ENCODE measurements at places on chromosomes 2 and 18.
A peak's percentile ranks its signal among the peaks of the same experiment; 100 is the strongest.

DNA sequence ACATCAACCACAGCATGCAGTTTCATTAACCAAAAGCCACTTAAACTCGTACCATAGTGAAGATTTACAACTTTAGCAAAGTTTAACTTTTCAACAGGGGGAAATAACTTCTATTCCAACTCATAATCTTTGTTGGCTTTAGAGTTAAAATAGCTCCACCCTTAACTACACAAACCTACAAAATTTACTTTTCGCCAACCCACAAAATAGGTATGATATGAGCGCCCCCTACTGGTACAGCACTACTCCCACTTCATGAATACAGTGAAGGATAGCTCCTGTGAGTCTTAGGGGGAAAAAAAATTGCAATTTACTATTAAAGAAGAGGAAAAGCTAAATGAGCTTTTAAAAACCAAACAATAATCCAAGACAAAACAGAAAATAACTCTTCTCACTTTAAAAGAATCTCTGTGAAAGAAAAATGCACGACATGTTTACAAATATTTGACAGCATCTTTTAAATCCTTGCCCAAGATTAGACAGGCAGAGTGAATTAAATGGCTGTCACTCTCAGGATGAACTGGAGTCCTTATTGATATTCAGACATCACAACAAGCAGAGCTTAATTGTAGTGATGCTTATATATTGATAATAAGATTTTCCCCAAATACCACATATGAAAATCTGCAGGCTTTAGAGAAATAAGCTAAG lies 32.2 kb downstream of the TMEFF2 start:
- DNase-seq = peak; percentile 64

DNA sequence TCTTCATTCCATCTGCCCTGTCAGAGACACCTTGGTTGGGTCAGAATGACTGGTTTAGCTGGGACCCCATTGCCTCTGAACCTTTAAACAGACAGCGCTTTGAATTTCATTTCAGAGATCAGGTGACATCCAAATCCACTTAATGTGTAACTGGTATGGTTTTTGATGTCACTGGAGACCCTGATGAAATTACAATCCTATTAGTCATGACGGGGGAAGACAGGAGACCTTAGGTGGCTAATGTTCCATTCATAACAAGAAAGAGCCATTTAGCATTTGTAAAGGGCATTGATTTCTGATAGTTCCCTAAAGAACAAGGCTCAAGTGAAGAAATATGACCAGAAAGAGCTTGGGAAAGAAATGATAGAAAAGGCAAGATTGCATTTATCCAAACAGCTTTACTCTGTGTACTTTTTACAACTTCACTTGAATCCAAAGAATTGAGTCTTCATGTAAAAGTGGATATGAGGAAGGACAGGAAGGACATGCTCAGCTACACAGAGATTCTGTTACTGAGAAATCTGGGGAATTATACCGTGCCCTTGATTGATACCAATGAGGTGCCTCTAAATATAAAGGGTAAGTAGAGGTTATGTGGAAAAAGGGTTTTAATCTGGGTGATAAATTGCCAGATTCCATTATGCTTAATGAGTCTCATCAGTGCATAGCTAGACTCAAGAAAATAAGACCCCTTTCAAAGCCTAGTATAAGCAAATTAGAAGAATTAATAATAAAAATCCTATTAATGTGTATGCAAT lies 198.2 kb downstream of the NCKAP5 start:
- DNase-seq = no peak

DNA sequence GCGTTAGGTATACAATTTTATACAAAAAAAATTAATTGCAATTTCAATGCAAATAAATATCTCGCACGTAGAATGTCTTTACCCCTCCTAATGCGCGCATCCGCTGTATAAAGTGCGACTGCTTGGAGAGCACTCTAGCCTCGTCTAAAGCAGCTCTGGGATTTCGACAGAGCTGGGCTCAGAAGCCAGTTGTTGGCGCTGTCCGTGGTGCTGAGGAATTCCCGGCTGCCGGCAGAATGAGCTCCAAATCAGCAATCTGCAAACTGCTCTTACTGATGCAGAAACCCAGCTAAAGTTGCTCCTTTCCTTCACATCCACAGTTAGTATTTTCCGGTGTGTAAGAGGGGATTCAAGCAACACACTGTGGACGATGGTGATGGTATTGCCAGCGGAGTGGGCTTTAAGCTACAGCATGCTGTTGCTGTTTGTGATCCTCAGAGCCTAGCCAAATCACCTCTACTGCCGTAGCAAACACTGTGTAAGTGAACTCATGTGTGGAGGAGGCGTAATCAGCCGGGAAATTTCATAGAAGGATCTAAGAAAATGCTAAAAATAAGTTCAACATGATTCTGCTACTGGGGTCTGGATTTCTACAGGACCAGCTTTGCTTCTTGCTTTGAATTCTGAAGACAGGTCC lies at the start of gene VWC2L:
TSS of gene VWC2L (plus strand) at position 137 of the 637 bp plus-strand sequence. CDS start 3,140 bp downstream, outside the sequence.
- peak; percentile 42 for DNase-seq

DNA sequence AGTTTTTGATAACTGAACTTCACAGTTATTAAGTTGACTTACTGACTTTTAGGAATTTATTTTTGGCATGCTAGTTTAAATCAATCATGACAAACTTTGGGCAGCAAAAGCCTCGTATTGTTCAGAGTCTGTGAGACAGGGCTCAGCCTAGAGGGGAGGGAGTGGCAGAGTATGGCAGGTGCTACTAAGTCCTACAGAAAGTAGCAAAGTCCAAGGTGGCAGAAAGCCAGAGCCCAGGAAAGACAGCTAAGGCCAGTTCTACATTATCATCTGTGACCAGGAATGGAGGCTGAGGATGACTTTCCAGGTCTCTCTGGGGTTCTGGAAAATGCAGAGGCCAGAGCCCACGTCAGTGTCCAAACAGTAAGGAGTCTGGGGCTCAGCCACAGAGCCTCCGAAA lies 34.2 kb downstream of the CHST10 start:
- no peak for DNase-seq

DNA sequence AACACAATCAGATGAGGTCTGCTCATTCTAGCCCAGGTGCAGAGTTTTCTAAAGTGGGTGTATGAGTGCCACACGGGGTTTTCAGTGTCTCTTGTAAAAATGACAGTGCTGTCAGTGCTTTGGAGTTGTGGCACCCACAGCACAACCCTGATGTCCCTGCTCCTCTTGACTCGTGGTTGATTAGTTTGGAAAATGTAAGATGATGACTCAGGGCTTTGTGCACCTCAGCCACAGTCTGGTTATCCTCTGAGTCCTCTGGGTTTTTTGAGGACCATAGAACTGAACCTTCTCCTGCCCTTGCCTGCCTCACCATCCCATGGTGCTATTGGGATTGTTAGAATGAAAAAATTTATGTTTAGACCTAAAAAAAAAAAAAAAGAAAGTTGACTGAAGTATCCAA lies 105.6 kb downstream of the MYO1B start:
- no peak for DNase-seq

- no peak for DNase-seq
These were observed 11.1 kb upstream of the MSGN1 start for GRCh38 chr2:17805166-17805565.

- no peak for DNase-seq
These were observed 72.4 kb downstream of the ODC1 start for GRCh38 chr2:10375570-10376281.

DNA sequence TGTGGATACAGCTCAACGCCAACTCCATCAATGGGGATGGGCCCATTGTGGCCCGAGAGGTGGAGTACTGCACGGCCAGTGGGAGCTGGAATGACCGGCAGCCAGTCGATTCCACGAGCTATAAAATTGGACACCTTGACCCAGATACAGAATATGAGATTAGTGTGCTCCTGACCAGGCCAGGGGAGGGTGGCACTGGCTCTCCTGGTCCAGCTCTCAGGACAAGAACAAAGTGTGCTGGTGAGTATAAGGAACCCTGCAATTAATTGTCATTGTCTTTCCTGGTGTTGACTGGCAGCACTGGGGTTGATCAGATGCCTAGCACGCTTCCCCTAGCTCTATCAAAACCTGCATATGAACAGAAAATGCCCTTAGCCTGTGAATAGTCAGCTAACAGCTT lies 388.1 kb downstream of the PTPRM start:
- no peak for DNase-seq

DNA sequence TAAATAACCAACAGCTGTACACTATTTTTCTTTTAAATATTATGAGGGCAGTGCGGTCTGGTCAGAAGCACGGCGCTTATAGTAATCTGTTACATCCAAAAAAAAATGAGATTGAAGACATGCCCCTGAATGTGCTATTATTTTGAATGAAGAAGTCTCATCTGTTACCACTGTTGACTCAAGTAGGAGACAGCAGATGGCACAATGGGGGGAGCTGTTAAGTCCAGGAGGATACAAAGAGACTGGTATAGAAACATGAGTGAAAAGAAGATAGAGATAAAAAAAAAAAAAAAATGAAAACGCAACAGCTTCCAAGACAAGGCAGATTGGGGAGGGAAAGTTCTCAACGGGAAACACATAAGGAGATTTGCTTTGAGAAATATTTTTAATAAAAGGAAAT lies 425.5 kb upstream of the PKDCC start:
- DNase-seq = no peak

GRCh38 chr2:200373231-200373630 lies 66.7 kb downstream of the SPATS2L start:
- no peak for DNase-seq

GRCh38 chr2:190634381-190634780 lies 14.5 kb upstream of the NAB1 start:
- DNase-seq = no peak

DNA sequence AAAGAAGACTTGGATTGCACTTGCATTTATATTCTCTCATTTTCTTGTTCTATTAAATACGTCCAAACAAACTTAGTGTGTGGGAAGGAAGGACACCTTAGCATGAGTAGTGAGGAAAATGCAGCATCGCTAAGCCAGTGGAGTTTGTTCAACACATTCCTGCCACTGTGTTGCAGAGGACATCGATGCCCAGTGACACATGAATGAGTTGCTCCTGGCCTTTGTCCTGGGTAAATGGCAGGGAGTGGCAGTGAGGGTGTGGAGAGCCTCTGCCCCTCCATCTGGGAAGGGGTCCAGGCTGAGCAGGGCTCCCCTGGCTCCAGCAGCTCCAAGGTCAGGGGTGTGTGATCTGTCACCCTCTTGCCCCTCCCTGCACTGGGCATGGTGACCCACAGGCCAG lies 75.9 kb downstream of the CABLES1 start:
- no peak for DNase-seq

DNA sequence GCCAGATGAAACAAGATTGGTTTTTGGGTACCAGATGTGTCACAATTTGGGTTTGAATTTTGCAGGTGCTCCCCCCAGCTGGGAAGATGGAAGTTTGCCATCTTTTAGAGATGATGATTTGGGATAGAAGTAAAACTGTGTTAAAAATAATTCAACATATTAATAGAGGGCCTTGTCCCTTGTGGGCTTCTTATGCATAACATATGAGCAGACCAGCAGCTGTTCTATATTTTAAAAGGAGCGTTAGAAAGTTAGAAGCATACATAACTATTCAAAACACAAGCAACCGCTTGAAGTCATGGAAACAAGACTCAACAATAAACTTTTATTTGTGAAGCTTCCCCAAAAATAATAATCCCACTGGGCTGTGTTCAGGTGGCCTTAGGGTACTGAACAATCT lies 62.8 kb downstream of the EFEMP1 start:
- no peak for DNase-seq

DNA sequence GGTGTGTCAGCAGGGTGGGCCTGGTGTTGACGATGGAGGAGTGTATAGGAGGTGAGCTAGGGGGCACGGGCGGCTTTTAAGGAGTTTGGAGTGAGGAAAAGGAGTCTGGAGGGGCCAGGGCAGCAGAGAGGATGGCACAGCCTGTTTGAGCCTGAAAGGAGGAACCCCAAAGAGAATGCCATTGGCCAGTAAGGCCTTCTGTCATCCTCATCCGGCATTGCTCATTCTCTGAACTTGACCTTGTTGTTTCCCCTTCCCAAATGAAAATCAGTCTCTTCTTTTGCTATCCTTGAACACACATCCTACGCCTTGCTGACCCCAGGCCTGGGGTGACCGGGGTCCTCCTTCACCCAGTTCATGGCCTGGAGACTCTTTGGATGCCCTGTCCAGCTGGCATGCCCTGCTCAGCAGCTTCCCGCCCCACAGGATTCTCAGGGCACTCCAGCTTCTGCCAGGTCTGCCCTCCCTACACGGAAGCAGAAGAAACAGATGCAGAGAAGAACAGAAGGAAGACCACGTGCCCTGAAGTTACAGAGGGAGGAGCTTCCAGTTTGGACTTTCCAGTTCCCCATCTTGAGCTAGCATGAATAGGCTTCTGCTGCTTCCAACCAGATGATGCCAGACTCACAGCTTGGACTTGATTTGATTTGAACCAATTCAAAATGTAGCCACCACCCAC lies 20.5 kb upstream of the KIF3C start:
- peak; percentile 57 for DNase-seq

DNA sequence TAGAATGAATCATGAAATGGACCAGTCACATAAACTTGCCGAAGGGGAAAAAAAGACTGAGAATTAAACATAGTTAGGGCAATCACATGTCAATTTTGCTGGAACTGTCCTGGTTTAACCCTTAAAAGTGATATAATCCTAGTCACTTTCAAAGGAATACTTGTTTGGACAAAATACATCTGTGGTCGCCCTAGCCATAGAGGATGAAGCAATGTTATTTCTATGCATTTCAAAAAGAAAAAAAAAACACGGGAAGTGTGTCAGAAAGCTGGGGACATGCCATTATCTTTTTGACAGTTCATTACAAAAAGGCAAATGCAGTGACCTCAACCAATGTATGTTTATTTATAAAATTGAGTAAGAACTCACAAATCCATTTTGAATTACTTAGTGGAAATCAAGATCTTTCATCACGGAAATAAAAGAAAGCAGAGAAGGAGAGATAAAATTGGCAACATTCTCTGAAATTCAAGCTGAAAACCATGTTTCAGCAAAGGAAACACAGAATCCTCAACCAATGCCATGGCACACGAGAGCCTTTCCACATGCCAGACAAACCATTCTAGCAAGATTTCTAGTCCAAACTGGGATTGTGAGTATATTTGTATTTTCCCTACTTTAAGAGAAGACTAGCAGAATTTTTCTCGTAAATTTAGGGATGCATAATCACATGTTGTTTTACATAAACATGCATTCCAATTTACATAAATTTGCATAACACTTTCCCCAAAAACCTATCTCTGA lies 854.3 kb upstream of the ACVR2A start:
- no peak for DNase-seq

- DNase-seq = no peak
These were observed 15.1 kb upstream of the LMAN1 start for GRCh38 chr18:59374128-59374527.

- DNase-seq = no peak
These were observed 246.8 kb downstream of the CDH20 start for GRCh38 chr18:61580046-61580445.

GRCh38 chr2:100957996-100958653 lies 44.0 kb upstream of the RPL31 start:
- peak; percentile 62 for DNase-seq

- no peak for DNase-seq
These were observed 54.7 kb downstream of the UXS1 start for GRCh38 chr2:106139238-106139935.

DNA sequence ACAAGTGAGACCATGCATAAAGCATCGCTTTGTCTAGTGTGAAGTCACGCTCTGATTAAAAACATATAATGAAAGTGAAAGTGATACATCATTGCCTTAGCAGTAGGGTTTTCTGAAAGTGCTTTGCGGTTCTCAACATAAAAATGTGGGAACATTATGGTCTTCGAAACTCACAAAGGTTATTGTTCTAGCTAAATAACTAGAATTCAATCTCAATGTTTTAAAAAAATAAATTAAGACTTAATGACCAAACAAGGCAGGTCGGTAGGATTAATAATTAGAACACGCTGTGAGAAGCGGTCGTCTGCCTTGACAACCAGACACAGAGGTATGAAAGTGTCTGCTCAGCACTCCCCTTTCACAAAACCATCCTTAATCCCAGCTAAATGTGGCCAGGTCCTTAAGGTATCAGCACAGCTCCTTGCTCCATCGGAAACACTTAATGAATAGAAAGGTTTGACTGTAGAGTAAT lies 42.2 kb downstream of the KLHL14 start:
- DNase-seq = no peak
